NCI-H187 treated with DMSO at 0.1 percent for 48 hours (cell line): ENCODE measurements at places on chromosomes 11 and 22.

GRCh38 chr11:100735949-100736675 lies 49.0 kb downstream of the ARHGAP42 start:
- DNase-seq: no peak

GRCh38 chr22:28904211-28904896 lies 21.0 kb downstream of the ZNRF3 start:
- no peak for DNase-seq

- DNase-seq: no peak
These were observed 69.4 kb upstream of the FGF3 start for GRCh38 chr11:69888483-69889181.

- DNase-seq: no peak
These were observed 141.1 kb downstream of the RCN1 start for GRCh38 chr11:32231909-32232493.

- DNase-seq: no peak
These were observed 32.5 kb downstream of the AHNAK start for GRCh38 chr11:62514151-62514550.
